Posterior cingulate gyrus (tissue), 11 donors: ENCODE measurements at places on chromosomes 13 and 19.

GRCh38 chr13:58949646-58950045 lies 1214.1 kb downstream of the DIAPH3 start:
- no peak for DNase-seq

DNA sequence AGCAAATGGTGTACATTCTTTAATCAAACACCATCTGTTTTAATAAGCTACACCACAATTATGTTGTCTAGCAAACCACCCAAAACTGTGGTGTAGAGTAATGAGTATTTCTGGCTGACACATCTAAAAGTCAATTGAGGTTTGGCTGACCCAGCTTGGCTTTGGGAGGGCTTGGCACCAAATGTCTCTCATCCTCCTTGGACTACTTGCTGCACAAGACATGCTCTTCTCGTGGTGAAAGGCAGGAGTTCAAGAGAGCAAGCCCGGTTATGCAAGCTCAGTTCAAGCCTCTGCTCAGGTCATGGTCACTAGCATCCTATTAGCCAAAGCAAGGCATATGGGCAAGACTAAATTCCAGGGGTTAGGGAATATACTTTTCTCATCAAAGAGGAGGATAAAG lies 37.1 kb downstream of the LACC1 start:
- DNase-seq = no peak

- DNase-seq = peak; percentile 33
These were observed 7.5 kb downstream of the PLA2G4C start for GRCh38 chr19:48102870-48103751.

- no peak for DNase-seq
These were observed 359.3 kb upstream of the PCDH20 start for GRCh38 chr13:61774903-61775302.

DNA sequence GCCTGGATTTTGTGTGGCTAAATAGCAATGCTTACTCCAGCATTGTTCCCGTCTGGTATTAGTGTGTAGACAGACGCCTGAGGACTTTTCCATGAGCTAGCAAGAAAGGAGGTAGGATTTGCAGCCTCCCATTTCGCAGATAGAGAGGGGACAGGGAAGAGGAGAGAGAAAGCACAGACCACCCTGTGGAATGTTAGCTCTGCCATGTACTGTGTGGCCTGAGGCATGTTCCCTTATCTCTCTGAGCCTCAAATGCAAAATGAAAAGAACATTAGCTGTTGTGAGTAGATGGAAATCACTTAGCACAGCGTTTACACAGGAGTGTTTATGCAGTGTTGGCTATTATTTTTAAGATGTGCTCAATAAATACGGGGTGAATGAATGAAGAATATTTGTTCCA lies 45.5 kb downstream of the OLFM4 start:
- DNase-seq = no peak

DNA sequence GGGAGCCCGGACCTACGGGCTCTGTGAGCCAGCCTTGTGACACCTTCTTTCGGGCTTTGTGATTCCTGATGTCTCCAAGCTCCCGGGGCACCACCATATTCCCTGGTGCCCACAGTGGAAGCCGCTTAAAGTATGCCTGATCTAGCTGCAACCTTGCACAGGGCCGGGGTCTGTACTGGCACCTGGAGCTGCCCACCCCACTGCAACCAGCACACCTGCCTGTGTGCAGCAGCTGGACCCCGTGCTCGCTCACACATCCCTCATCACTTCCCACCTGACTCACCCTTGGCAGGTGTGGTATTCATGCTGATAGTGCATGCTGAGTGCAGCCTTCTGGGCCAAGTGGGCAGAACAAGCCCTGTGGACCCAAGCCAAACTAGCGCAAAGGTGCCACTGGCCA lies 1981.1 kb upstream of the PCDH20 start:
- no peak for DNase-seq

DNA sequence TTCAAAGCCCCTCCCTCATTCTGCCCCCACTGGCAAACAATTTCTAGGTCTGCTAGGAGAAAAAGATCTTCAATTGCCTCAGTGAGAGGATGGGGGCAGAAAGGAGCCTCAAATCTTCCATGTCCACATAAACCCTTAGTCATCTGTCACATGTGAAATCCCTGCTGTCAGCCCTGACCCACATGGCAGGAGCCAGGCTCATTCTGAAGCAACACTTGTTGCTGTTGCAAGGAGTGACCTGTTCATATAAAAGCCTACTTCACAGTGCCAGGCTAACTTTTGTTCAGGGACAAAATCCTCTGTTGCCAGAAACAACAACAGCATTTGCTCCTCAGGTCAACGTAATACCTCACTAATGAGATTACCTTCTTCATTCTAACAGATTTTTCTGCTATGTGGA lies 70.5 kb downstream of the IRS2 start:
- no peak for DNase-seq

- DNase-seq = no peak
These were observed 164.7 kb downstream of the KATNAL1 start for GRCh38 chr13:30142486-30143211.

GRCh38 chr13:41811588-41812021 lies 149.3 kb downstream of the VWA8 start:
- DNase-seq = no peak

GRCh38 chr19:51687791-51688670 lies 5.1 kb upstream of the SPACA6 start:
- peak; percentile 42 for DNase-seq

GRCh38 chr13:79490326-79490725 lies 9.4 kb downstream of the NDFIP2 start:
- no peak for DNase-seq

DNA sequence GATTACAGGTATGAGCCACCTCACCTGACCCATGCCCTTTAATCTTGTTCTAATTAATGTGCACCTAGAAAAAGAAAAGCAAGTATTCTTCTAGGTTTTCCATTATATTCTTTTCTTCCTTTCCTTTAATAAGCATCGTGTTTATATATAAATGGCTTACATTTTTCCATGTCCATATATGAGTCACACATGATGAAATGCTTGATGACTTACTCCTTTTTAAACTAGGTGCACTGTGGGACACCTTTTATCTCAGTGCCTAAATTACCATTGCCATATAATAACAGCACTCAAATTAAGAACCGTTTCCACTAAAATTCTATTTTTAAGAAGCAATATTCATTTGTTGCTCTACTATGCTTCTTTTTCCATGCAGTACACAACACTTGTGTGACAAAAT lies 363.3 kb downstream of the LIG4 start:
- no peak for DNase-seq

DNA sequence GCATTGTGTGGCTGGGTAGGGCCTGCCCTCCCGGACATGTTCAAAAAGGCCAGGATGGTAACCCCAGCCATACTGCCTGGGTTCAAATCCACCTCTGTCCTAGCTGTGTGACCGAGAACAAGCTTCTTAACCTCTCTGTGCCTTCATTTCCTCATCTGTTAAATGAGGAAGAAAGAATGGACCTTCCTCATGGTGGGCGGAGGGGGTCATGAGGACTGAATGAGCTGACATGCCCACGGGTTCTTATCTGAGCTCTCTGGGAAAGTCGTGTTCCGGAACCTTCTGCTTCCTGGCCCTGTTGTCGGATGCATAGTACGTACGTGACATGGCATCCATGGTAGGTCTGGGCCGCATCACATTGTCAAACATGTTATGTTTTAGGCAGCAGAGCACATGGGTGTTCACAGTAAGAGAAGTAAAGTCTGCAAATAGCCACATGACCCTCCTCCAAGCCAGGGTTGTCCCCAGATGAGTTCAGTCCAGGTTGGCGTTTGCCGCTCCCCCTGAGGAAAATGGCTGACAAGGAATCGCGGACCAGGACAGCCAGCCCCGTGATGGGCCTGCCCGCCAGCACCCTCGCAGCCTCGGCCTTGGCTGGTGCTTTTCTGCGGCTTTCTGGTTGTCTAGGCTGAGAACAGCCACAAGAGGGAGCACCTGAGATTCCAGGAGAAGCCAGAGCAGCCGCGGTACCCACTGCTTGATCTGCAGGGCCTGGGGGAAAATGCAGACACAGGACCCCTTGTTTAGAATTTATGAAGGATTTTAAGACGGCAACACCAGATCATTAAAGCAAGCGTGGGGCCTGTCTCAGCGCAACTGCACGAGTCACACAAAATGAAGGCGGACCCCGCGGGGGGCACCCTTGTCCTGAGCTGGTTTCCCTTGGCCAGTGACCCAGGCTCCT lies 2.4 kb upstream of the NTN5 start:
- peak; percentile 82 for DNase-seq

- no peak for DNase-seq
These were observed 512 bp upstream of the ZNF93 start for GRCh38 chr19:19900139-19900728.

DNA sequence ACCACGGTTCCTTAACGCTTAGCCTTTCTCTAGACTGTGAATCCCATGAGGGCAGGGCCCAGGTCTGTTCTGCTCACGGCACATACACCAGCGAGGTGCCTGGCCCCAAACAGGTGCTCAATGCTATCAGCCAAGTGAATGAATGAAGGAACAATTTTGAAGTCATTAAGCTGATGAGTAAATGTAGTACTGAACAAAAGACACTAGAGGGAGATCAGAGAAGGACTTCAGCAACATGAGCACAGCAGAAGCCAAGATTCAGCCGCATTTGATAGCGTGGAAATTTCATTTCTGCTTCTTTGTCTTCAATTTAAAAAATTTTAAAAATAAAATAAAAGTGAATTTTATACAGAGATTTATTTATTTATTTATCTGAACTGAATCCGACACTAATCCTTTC lies 20.1 kb upstream of the MYO16 start:
- DNase-seq = no peak

GRCh38 chr19:4175669-4175931 lies 6.8 kb downstream of the SIRT6 start:
- no peak for DNase-seq

- DNase-seq = no peak
These were observed 550.1 kb downstream of the SLITRK6 start for GRCh38 chr13:85249151-85249550.

DNA sequence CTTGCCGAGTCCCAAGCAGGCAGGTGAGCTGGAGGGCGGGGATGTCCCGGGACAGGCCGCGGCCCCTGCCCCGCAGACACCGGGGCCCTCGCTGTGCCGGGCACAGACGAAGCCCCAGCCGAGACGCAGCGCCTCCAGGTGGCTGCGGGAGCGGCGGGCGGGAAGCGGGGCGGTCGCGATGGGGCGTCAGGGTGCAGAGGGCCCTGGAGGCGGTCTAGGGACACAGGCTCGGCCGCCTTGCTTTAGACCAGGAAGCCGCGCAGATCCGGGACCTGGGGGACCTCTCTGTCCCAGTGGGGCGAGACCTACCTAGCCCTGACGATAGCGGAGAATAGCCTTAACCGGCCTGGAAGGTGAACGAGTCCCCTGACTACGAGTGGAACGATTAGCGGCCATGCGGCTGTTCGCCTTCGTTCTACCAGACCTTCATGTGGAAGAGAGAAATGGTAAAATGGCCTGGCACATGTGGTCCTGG lies 4.2 kb upstream of the ZNF564 start:
- DNase-seq = no peak

DNA sequence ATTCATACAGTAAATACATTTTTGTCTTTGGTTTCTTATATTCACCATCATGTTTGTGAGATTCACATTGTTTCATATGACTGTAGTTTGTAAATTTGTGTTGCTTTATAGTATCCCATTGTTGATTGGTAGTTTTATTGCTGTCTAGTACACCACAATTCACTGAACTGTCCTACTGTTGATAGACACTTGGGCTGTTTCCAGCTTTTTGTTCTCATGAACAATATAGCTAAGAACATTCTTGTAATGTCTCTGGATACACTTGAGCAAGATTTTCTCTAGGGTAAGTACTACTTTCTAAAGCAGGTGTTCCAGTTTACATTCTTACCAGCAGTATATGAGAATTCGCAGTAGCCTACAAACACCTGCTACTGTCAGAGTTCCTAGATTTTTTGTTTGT lies 37.8 kb downstream of the SKA3 start:
- no peak for DNase-seq

DNA sequence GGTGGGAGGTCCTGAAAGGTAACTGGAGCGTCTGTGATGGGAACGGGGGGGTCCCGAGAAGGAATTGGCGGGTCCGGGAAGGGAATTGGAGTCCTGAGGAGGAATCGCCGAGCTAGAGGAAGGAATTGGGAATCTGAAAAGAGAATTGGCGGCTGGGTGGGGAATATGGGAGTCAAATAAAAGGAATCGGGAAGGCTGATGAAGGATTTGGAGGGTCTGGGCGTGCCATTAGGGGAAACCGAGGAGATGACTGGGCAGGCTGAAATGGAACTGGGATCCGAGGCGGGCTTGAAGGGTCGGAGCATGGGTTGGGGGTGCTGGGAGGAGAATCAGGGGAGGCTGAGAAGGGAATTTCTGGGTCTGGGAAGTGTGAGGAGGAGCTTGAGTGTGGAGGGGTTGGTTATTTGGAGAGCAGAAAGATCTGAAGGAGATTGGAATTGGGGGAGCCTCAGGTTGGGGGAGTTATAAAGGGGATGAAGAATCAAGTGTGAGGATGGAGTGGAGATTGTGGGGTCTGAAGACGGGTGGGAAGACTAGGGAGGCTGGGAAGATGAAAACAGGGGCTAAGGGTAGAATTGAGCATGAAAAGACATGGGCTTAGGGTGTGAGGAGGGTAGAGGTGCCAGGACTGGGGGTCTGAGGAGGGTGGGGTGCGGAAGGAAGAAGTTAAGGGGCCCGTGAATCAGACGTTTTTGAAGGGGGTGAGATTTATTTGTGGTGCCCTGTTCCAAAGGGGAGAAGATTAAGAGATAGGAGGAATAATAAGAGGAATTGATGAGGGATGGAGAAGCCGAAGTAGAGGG lies 718 bp downstream of the ACTN4 start:
- DNase-seq = no peak

GRCh38 chr19:38039966-38040365 lies 133.0 kb downstream of the SIPA1L3 start:
- DNase-seq = no peak

GRCh38 chr13:60572003-60572798 lies 175.2 kb downstream of the TDRD3 start:
- no peak for DNase-seq

GRCh38 chr13:98775844-98776598 lies 23.5 kb upstream of the SLC15A1 start:
- DNase-seq = no peak

DNA sequence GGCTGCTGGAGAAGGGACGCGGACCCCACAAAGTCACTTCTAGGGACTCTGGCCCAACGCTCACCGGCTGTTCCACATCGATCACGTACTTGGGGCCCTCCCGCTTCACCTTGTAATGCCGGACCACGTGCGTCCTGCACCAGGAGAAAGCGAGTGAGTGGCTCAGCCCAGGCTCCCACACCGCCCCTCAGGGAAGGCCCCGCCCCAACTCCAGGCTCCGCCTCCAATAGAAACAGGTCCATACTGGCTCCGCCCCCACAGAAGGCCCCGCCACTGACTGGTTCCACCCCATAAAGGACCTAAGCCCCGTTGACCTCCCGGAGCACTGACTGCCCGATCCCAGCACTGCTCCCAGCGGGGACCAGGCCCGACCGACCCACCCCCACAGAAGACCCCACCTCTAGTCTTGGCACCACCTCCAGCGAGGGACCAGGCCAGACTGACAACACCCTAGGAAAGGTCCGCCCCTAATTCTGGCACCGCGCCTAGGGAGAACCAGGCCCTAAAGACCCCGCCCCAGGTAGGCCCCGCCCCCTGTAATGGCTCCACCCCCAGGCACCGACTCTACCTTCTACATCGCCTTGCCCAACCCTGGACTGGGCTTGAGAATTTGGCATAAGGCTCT lies 11.3 kb downstream of the STAP2 start:
- peak; percentile 92 for DNase-seq

GRCh38 chr19:2194513-2195078 lies 30.9 kb downstream of the DOT1L start:
- DNase-seq = no peak

- no peak for DNase-seq
These were observed 63.4 kb downstream of the TEX29 start for GRCh38 chr13:111383591-111384440.

GRCh38 chr19:33905473-33905936 lies 108.8 kb downstream of the KCTD15 start:
- DNase-seq = no peak
